ENCODE measurements at places on chromosomes 16 and 17.

- DNase-seq, result no peak
These were observed 30.0 kb downstream of the CHD9 start for GRCh38 chr16:53084746-53085334.

DNA sequence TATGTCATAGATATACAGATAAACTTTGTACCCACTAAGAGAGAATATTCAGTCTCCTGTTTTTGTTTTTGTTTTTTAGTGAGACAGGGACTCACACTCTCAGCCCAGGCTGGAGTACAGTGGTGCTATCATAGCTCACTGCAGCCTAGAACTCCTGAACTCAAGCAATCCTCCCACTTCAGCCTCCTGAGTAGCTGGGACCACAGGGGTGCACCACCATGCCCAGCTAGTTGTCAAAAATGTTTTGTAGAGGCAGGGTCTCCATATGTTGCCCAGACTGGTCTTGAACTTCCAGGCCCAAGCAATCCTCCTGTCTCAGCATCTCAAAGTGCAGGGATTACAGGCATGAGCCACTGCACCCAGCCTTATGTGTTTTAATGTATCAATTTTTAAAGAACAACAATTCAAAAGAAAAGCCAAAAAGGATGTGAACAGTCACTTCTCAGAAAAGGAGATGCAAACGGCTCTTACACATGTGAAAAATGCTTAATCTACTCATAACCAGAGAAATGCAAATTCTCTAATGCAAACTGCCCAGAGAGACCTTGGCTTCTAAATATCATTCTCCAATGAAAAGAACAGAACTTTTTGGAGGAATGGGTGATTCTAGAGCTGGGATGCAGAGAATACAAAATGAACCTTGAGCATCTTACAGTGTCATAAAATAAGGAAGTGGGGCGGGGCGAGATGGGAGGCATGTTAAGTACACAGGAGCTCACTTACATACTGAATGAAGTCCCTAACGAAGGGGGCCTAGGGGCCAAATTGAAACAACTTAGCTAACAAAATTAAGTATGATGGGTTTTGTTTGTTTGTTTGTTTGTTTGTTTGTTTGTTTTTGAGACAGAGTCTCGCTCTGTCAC, 7.3 kb upstream of the CMTM3 start:
- no peak for DNase-seq

DNA sequence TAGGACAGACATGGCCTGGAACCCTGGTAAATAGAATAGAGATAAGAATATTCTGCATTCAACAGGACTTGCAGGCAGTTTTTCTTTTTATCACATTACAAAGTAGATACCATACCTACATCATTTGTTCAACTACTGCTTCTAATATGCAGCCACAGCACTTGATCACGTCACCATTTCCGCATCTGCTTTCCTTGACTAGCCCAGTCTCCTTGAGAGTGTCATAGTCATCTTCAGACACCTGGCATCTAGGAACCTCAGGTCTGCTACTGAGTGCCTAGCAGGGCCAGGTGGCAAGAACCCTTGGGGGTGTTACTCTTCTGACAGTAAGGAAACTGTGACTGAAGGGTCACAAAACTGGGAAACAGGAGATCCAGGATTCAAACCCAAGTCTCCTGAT, 93.2 kb upstream of the TOB1 start:
- no peak for DNase-seq

- no peak for DNase-seq
These were observed 7.3 kb upstream of the NR1D1 start for GRCh38 chr17:40107522-40108174.

- DNase-seq, result no peak
These were observed 6.2 kb upstream of the CPSF4L start for GRCh38 chr17:73267648-73268537.

DNA sequence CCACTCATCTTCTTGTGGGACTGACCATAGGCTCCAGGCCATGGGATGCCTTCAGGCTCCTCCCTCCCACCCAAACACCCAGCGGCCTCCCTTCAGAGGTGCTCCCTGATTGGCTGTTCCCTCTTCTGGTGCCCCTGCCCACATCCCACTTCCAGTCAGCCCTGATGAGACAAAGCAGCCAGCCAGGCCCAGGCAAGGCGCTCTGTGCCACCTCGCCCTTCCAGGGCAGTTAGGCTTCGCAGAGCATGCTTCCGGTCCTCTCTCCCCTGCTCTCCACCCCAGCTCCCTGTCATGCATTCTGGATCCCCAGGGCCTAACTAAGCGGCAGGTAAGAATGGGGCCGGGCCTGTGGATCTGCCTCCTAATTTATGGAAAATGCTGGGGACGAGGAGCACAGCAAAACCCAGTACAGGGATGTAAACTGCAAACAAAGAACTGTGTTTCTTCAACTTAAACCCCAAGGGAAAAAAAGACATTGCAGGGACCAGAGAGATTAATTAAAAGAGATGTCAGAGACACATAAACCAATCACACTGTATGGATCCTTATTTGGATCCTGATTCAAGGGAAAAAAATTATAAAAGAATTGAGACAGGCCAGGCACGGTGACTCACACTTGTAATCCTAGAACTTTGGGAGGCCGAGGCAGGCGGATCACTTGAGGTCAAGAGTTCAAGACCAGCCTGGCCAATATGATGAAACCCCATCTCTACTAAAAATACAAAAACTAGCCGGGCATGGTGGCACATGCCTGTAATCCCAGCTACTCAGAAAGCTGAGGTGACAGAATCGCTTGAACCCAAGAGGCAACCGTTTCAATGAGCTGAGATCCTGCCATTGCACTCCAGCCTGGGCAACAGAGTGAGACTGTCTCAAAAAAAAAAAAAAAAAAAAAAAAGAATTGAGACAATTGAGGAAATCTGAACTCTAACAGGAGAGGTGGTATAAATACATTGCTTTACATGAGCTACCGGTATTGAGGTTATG, 26.0 kb downstream of the ZDHHC7 start:
- DNase-seq, result no peak

DNA sequence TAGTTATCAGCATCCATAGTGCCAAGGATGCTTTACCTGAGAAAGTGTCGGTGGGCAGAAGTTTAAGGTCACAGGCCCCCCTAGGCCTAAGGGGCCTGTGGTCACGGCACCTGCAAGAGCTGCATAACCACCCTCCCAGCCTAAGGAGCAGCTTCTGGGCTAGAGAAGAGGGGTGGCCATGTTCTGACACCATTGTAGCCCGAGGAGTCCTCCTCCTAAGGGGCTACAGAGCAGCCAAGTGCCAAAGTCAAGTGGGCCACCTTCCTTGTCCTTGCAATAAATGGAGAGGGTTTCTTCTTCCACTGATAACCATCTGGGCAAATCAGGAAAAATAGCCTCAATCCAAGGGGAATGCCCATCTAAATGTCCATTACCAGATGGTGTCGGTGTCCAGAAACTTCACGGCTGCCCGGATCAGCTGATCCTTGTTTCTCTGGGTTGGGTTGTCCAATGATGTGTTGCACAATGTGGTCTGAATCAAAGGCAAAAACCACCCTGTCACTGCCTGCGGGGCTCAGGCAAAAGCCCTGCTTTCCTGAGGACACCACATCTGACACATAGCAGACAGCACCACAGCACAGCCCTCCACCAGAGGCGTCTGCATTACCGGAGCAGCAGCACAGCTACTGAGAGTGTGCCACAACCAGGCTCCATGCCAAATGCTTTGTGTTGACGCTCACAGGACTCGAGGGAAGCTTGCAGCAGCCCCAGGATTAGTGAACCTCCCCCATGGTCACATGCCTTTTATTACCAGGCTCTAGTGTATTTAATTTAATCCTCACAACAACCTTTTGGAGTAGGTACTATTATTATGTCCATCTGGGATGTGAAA, 12.8 kb downstream of the ATPAF2 start:
- DNase-seq, result peak; percentile 32

DNA sequence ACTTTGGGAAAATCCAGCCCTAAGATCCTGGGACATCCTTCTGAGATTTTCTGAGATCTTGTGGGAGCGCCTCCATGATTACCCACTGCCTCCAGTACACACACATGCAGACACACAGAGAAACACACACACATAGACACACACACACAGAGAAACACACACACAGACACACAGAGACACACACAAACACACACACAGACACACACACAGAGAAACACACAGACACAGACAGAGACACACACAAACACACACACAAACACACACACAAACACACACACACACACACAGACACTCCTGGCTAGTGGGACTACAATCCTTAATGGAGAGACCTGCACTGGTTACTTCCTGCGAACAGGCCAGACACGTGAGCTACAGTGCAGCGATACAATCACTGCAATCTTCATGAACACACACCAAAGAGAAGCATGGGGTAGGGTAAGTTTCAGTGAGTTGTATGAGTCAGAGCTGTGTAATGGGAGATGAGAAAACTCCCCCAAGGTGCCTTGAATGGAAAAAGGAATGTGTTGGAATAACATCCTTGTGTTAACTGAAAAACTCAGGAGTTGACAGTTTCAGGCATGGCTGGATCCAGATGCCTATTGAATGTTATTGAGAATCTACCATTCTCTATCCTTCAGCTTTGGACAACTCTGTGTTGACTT, 79.5 kb downstream of the SLC6A2 start:
- DNase-seq, result no peak

- DNase-seq, result no peak
These were observed 46.7 kb downstream of the PIPOX start for GRCh38 chr17:29089601-29090044.

- no peak for DNase-seq
These were observed 196.3 kb upstream of the CDH11 start for GRCh38 chr16:65318138-65318537.

GRCh38 chr17:27905447-27906225, 12.5 kb upstream of the LYRM9 start:
- DNase-seq, result no peak

GRCh38 chr17:58382108-58382871, 30.3 kb upstream of the SUPT4H1 start:
- DNase-seq, result no peak

GRCh38 chr16:4486126-4486893, 10.1 kb downstream of the HMOX2 start:
- DNase-seq, result no peak

- no peak for DNase-seq
These were observed 142.3 kb downstream of the IRX5 start for GRCh38 chr16:55072976-55073375.

DNA sequence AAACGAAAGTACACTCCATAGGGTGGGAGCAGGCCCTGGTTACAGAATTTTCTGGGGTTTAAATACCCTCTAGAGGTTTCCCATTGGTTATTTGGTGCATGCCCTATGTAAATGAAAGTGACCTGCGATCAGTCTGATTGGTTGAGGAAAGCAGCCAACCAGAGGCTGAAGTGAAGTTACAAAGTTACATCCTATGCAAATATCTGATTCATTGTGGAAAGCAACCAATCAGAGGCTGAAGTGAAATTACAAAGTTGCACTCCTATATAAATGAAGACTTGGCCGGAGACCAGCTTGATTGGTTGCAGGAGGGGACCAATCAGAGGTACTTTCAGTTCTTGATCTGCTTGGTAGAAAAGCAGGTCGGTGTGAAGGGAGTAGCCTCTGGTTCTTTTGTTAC, 24.4 kb downstream of the NAA60 start:
- no peak for DNase-seq

- DNase-seq, result no peak
These were observed 1.4 kb upstream of the QRICH2 start for GRCh38 chr17:76309461-76309860.

GRCh38 chr17:38748149-38748891, at the start of gene PCGF2:
Gene PCGF2 (minus strand): TSS chr17:38748336. CDS start chr17:38740402, 7,934 bp downstream.
- no peak for DNase-seq

DNA sequence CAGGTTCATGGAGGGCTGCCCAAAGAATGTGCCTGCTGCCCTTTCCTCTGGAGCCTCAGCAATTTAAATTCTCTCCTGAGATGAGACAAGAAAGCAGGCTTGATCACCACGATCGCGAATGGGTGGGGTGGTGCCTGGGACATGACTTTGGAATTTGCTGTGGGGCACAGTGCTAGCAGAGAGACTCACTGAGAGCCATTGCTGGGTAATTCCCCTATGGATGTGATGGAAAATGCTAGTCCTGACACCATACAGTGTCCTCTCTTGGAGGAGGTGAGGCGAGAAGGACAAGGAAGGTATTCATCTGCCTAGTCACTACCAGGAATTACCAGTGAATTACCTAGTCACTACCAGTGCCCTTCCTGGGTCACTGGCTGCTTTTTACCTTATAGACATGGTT, 15.5 kb downstream of the FAM20A start:
- no peak for DNase-seq

DNA sequence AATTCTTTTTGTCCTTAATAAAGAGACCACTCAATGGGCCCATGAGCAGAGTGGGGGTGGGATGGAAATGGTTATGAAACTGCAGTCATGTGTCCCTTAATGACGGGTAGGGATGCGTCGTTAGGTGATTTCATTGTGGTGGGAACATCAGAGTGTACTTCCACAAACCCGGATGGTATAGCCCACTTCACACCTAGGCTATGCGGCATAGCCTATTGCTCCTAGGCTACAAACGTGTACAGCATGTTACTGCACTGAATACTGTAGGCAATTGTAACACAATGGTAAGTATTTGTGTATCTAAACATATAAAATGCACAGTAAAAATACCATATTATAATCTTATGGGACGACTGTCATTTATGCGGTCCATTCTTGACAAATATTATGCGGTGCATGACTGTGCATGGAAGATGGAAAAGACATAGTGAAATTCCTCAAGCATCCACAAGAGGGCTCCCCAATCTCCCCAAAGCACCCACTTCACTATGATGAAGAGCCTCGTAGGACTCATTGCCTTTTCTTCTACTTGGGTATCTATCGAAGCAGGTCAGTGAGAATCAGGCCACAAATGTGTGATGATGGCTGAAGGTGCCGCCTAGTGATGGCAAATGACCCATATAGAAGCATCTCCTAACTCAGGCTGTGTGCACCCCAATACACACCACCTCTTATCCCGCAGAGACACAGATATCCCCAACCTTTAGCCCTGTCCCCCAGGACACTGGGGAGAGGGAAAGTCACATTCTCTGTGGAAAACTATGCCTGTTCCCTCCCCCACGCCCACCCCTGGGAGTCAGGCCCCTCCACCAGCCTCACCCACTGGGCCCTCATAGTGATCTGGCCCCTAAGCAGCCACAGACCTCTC, 43.5 kb downstream of the TBX21 start:
- peak; percentile 31 for DNase-seq

DNA sequence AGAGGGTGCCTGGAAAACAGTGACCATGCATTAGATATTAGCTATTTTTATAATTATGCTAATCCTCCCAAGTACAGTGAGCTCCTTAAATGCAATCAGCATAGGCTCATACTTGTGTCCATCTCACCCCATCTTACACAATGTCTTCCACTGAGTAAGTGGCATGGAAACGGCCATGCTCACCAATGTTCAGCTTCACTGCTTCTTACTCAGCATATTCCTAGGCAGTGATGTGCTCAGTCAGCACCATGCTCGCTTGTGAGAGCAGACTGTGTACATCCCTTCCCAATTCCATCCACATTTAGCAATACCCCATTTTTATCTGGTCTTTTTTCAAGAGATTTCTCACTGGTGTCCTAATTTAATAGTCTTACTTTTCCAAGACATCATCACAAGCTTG, 454.8 kb upstream of the SOX9 start:
- DNase-seq, result no peak

- DNase-seq, result peak; percentile 27
These were observed 2.9 kb upstream of the CACNG3 start for GRCh38 chr16:24253192-24253591.

All from activated T-cell treated with anti-CD3 and anti-CD28 coated beads, Interleukin-2, amount 50 U/mL, for 1 hour (primary cell).